ENCODE measurements at places on chromosomes 13 and 19.

DNA sequence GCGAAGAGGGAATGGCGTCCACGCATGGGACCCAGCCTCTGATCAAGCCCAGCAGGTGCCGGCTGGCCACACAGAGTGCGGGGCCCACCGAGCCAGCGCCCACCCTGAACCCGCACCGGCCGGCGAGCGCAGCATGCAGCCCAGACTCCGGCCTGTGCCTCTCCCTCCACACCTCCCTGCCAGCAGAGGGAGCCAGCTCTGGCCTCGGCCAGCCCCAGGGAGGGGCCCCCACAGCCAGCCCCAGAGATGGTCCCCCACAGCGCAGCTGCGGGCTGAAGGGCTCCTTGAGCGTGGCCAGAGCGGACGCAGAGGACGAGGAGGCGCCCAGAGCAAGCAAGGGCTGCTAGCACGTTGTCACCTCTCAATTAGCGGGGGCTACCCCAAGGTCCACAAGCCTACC is 904.5 kb downstream of the SLITRK6 start:
- DNase-seq = peak; percentile 28

GRCh38 chr13:46982856-46983582 is 86.2 kb upstream of the HTR2A start:
- DNase-seq = no peak

GRCh38 chr19:55461974-55462626 is 658 bp upstream of the ISOC2 start:
- peak; percentile 47 for DNase-seq

GRCh38 chr19:11843722-11844121 is 4.8 kb upstream of the ZNF439 start:
- DNase-seq = no peak

DNA sequence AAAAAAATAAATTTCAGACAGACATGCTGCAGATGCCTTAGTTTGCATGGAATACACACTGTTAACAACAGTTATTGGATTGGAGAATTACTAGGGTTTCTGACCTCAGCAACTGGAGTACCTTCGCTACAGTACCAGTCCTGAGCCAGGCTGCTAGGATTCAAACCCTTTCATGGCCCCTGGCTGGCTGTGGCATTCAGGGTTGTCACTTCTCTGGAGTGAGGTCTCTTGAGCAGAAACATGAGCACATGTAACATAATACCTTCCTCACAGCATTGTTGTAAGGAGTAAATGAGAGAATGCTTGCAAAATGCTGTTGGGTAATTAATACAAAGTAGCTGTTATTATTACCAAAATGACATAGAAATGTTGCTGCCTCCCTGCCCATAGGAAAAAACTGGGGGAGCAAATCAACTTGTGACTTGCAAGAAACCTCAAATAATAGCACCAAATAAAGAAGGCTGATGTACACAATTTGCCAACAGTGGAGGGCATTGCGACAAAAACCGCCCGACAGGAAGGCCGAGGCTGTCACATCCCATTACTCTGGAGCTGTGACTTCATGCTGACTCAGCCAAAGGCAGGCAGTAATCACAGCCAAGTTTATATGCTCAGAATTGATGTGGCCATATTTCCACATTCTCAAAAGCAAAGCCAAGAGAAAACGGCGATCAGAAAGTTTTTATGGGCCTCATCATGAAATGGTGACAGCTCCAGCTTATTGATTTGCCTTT is 100.4 kb downstream of the RFC3 start:
- DNase-seq = no peak

DNA sequence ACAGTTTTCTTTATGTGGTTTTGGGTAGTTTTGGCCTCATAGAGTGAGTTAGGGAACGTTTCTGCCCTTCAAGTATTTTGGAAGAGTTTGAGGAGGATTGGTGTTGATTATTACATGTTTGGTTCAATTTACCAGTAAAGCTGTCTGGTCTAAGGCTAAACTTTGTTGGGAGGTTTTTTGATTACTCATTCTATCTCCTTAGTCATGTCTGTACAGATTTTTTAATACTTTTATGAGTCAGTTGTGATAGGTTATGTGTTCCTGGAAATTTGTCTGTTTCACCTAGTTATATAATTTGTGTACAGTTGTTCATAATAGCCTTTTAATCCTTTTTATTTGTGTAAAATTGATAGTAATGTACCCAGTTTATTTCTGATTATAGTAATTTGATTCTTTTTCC is 20.4 kb downstream of the RNF17 start:
- no peak for DNase-seq

GRCh38 chr19:15673176-15673654 is 328 bp downstream of the CYP4F12 start:
- peak; percentile 69 for DNase-seq

DNA sequence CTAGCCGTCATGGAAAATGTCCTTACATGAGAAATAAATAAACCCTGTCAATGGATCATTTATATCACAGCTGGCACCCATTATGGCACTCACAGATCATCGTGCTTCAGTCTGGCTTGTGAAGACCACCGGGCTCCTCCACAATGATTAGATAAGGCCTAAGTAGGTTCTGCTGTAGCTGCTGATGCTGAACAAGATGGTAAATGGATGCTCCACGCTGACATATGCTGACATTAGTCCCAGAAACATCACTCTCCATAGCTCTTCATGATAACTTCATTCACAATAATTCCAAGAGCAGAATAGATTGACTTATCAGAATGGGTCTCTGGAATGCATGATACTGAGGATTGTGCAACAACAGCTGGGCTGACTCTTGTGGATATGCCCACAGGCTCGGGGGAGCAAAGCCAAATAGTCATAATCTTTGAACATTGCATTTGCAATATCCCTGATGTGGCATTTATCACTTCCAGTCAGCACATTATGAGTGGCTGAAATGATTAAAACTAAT is 63.8 kb upstream of the RXFP2 start:
- no peak for DNase-seq

- no peak for DNase-seq
Observed at GRCh38 chr13:50629966-50630365, 213.5 kb downstream of the DLEU7 start.

- no peak for DNase-seq
Observed at GRCh38 chr13:24165746-24166145, 5.2 kb downstream of the SPATA13 start.

DNA sequence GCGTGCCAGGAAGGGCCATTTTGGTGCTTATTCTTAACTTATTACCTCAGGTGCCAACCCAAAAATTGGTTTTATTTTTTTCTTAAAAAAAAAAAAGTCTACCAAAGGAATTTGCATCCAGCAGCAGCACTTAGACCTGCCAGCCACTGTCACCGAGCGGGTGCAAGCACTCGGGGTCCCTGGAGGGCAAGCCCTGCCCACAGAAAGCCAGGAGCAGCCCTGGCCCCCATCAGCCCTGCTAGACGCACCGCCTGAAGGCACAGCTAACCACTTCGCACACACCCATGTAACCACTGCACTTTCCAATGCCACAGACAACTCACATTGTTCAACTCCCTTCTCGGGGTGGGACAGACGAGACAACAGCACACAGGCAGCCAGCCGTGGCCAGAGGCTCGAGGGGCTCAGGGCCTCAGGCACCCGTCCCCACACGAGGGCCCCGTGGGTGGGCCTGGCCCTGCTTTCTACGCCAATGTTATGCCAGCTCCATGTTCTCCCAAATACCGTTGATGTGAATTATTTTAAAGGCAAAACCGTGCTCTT is 49.3 kb downstream of the RAB20 start:
- DNase-seq = peak; percentile 20

- no peak for DNase-seq
Observed at GRCh38 chr13:73702419-73703071, 431.7 kb downstream of the KLF12 start.

DNA sequence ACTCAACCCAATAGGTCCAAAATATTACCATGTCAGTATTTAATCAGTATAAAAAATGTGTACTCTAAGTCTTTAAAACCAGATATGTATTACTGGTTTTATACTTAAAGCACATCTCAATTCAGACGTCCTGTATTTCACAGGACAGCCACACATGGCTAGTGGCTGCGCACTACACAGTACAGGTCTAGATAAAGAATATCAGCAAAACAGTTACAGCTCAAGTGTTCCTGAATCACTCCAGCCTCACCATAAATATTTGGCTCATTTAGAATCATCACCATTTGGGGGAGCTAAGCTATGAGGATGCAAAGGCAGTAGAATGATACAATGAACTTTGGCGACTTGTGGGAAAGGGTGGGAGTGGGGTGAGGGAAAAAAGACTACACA is 89.0 kb downstream of the DOCK9 start:
- no peak for DNase-seq

- no peak for DNase-seq
Observed at GRCh38 chr19:47069795-47070194, 21.4 kb upstream of the TMEM160 start.

- DNase-seq = peak; percentile 80
Observed at GRCh38 chr19:52689843-52690368, 44.9 kb downstream of the ZNF611 start.

DNA sequence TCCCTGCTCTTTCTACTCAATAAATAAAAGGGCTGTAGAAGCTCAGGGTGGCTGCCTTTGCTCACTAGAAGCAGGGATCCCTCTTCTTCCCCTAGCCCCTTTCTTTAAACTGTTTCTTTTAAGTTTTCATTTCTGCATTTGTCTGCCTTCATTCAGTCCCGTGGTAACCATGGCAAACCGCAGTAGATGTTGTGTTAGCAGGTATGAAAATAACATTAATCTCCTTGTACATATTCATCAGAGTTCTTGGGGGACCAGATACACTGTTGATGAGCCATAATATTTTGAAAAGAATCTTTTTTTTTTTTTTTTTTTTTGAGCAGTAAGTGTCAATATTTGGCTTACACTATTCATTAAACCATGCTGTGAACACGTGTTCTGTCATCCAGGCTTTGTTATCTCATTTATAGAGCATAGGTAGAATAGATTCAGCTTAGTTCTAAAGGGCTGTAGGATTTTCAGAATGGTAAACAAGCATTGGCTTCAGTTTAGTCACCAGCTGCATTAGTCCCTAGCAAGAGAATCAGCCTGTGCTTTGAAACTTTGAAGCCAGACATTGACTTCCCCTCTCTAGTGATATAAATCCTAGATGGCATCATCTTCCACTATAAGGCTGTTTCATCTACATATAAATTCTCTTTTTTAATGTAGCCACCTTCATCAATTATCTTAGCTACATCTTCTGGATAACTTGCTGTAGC is 59.4 kb upstream of the SPRY2 start:
- no peak for DNase-seq

DNA sequence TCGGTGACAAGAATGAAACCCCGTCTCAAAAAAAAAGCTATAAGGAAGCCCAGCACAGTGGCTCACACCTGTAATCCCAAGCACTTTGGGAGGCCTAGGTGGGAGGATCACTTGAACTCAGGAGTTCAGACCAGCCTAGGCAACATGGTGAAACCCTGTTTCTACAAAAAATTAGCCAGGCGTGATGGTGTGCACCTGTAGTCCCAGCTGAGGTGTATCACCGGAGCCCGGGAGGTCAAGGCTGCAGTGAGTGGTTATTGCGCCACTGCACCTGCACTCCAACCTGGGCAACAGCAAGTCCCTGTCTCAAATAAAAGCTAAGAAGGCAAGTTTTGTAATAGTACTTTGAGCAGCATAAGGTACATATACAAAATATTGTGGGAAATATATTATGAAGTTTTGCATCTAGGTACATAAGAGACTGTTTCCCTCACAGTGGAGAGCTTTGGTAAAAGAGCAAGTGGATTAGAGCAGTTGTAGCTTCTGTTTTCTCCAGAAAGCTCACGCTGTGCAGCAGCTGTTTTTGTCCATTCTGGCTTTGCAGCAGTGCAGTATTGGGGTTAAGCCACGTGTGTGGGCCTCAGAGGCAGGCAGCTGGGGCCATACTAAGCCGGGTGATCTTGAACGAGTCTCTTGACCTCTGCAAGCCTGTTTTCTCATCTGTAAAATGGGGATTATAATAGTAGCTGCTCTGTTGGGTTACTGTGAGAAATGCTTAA is 35.4 kb downstream of the ARHGAP35 start:
- no peak for DNase-seq

DNA sequence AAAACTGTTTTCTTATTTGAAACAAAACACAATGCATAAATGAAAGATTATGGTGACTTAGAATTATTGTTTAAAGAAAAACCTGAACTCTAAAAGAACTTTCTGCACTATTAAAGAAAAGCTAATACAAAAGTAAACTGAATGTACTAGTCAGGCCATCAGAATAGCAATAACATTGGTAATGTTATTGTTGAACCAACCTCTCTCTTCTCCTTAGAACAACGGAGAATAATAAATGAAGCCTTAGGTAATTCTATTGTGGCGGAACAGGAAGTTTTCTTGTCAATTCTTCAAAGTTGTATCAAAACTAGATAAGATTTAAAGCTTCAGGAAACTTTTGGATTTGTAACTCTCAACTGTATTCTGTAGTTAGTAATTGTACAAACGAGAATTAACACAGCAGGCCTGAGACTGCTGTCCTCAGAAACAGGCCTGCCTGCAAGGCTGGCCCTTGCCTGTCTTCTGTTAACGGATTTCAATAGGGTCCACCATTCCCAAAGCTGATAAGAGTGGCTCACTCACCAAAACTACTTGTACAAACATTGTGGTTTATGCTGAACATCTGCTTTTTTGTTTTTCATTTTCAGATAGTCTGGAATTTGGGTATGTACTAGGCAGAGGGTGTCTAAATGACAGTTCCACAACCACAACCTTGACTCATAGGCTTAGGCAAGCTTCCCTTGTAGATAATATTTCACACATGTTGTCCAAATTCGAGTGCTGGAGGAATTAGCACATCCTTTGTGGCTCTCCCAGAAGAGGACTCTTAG is 825.8 kb downstream of the GPC5 start:
- DNase-seq = peak; percentile 31

GRCh38 chr19:55453511-55454260 is 7.8 kb downstream of the ISOC2 start:
- no peak for DNase-seq

DNA sequence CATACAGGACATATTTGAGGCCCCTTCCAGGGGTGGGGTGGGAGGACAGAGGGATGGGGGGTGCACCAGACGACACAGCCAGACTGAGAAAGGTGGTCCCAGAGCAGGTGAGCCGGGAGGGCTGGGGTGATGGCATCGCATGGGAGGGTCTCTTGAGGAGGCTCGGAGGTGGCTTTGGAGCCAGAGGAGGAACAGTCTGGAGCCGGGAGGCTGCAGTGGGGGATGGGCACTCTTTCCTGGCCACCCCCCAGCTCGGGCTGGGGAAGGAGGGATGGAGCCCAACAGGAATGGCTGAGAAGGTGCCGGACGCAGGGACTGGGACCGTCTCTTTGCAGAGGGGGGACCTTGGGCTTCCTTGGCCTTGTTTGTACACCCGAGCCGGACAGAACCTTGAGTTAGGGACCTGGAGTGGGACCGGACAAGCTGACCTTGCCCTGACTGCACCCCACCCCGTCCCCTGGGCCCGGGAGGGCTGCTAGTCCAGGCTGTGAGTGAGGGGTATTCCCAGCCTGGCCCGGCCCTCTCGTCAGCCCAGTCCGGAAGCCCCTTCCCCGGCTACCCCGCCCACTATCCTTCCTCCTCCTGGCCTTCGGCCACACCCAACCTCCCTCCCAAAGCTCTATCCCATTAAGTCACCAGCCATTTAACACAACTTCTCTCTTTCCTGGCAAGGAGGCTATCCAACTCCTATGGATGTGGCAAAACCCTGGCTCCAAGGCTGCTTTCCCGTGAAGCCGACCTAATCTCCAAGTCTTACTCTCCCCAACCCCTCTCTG is 816 bp upstream of the TBXA2R start:
- DNase-seq = peak; percentile 74

DNA sequence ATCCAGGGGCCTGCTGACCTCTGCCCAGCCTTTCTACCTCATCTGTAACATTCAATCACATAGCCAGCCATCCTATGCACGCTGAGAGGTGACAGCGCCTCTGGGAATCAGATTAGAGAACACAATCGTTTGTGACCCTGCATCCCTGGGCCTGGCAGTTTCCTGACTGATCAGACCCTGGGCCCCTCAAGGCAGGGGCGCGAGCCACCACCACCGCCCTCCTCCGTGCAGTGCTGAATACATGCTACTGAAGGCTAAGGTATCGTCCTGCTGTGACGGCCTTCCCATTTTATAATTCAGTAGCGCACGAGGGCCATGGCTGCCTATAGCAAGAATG is 1.3 kb downstream of the TMTC4 start:
- peak; percentile 29 for DNase-seq
